ENCODE measurements at places on chromosomes 5 and 9.

- DNase-seq, result peak; percentile 39
Measured at GRCh38 chr5:54905942-54906537, 79.4 kb downstream of the ESM1 start.

GRCh38 chr5:168908207-168908606 is 329.0 kb upstream of the PANK3 start:
- no peak for DNase-seq

GRCh38 chr5:57817001-57817453 is 334.4 kb upstream of the ACTBL2 start:
- peak; percentile 28 for DNase-seq

DNA sequence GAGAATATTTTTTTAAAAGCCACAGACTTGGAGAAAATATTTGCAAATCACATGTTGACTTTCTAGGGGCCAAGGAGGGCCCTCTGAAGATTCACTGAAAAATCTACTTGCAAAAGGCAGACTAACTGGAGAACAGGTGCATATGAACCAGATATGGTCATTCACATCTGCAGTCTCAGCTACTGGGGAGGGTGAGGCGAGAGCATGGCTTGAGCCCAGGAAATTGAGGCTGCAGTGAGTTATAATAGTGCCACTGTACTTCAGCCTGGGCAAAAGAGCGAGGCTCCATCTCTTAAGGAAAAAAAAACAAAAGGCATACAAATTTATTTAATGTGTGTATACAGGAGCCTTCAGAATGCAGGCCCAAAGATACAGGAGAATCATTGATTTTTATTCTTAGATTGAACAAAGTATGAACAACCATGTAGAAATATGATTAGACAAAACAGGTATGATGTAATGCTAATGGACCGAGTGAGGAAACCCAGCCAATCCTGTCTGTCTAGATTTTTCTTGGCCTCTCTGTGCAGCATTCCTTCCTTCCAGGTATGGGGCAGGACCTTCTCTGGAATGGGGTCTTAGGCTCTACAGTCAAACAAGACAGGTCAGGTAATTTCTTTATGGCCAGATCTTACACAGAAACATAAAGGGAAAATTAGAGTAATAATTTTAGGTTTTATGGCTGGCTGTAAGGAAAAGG is 15.3 kb upstream of the SLC27A6 start:
- DNase-seq, result no peak

- DNase-seq, result no peak
Measured at GRCh38 chr5:137997726-137998213, 35.1 kb downstream of the FAM13B start.

GRCh38 chr5:2569176-2569575 is 182.3 kb downstream of the IRX2 start:
- DNase-seq, result no peak

GRCh38 chr9:127185181-127185580 is 62.7 kb upstream of the ANGPTL2 start:
- no peak for DNase-seq

DNA sequence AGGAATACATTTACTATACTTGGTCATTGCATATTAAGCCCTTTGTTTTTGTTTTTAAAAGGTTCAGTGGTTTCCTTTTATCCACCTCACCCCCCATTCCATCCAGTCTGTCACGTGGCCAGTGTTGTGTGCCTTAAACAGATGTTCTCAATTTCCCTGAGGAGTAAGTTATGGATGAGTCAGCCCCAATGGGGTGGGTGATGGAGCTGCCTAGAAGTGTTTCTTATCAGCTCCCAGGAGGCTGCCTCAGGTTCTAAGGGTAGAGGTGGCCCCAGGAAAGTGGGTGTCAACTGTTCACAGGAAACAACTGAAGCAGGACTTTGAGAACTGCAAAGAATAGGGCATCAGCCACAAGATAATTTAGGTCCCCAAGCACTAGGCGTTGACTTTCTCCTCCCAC is 41.1 kb downstream of the ACTBL2 start:
- no peak for DNase-seq

DNA sequence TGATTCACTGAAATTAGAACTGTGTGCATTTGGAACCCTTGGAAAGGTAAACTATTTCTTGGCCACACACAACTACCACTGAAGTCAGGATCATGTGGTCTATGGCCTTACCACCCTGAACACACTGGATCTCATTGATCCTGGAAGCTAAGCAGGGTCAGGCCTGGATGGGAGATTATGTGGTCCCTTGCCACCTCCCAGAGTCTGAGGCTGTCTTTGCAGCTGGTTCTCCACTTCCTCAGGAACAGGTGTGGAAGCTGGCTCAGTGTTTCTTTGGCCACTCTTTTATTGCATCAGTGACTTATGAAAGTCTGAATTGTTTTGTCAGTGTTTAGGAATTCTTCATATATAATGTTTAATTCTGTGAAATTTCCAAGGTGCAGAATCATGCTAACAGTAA is 89.2 kb downstream of the TEK start:
- no peak for DNase-seq

- no peak for DNase-seq
Measured at GRCh38 chr9:25913806-25914205, 235.6 kb upstream of the TUSC1 start.

DNA sequence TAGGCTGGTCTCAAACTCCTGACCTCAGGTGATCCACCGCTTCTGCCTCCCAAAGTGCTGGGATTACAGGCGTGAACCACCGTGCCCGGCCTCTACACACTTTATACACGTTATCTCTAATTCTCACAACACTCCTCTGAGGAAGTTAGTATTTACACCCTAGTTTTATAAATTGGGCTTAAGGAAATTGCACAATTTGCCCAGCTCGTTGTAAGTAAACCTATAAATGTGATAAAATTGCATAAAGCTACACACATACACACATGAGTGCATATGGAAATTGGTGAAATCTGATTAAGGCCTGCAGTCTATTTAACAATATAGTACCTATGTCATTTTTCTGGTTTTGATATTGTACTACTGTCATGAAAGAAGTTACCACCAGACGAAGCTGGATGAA is 4.4 kb upstream of the SLC4A9 start:
- no peak for DNase-seq

GRCh38 chr9:33220681-33221567 is 19.0 kb upstream of the SPINK4 start:
- no peak for DNase-seq

DNA sequence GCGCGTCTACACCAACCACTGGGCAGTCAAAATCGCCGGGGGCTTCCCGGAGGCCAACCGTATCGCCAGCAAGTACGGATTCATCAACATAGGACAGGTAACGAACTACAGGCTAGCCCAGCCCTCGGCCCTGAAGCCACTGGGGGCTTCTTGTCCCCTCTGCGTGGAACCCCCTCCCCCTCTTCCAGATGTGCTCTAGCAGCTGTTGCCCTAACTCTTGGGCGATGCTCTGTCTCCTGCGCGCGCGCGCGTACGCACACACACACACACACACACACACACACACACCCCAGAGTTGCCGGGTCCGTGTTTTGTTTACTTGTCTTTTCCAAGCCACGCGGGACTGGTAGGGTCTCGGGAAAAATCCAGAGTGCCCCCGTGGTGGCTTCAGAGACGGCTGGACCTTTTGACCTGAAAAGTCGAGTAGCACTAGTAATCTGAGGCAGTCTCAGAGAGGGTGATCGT is 836 bp downstream of the PCSK5 start:
- no peak for DNase-seq

- DNase-seq, result no peak
Measured at GRCh38 chr9:20378851-20379250, 243.4 kb downstream of the MLLT3 start.

DNA sequence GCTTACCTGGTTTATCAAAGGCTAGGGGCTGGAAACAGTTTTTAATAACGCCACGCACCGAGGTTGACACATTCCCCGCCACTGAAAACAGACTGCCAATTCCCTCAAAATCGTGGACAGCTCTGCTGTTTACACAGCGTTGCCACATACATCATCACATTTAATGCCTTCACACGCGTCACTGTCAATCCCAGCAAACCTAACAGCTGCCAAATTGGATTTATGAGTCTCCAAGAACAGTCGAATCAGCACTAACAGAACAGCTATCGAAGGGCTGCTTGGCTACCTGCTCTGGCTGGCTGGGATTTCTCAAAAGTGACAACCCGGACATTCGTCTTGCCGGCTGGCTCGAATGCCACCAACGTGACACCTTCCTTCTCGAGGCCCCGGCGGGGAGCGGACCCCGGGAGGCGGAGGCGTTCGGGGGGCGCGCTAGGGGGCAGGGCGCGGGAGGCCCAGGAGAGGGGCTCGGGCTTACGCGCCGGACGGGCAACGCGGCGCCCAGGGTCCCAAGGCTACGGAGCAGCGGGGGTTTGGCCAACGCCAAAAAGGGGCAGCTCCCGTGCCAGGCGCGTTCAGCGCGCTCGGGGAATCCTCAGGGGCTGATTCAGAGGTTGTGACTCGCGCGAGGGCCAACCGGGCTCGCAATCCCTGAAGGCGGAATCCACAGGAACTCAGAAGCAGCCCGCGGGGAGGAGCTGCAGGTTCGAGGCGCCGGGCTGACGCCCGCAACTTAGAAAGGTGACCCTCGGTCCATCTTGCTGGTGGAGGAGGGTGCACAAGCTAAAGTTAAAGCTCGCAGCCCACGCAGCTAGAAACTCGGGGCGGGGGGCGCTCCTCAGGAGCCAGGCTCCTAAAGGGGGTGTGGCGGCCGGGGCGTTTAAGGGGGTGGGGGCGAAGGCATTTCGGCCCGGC is 1.2 kb downstream of the CDC14B start:
- no peak for DNase-seq

DNA sequence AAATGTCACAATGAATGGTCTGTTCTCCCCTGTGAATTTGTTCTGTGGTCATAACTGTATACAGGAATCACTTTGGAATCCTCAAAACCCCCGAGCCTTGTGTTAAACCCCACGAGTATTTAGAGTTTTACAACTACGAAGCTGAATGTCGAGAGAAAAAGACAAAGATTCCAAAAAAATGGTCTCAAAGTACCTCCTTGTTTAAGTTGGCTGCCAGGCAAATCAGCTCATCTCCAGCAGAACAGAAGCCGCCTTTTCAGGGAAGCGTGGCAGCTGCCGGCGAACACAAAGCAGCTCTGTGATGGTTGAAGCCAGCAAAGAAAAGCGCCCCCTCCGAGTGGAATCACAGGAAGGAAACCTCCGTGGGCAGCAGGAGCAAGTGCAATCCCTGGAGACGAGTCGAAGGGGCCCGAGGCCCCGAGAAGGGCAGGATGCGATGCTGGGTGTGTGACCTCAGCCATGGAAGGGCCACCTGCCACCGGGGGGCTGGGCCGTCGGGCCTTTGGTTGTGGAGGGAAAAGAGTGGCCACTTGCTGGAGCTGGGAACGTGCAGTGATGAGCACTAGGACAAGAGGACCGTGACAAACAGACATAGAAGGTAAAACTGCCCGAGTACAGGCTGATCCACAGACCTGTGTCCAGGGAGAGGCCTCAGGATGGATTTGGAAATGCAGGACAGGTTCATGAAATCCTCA is 706.4 kb downstream of the SEMA5A start:
- DNase-seq, result no peak

DNA sequence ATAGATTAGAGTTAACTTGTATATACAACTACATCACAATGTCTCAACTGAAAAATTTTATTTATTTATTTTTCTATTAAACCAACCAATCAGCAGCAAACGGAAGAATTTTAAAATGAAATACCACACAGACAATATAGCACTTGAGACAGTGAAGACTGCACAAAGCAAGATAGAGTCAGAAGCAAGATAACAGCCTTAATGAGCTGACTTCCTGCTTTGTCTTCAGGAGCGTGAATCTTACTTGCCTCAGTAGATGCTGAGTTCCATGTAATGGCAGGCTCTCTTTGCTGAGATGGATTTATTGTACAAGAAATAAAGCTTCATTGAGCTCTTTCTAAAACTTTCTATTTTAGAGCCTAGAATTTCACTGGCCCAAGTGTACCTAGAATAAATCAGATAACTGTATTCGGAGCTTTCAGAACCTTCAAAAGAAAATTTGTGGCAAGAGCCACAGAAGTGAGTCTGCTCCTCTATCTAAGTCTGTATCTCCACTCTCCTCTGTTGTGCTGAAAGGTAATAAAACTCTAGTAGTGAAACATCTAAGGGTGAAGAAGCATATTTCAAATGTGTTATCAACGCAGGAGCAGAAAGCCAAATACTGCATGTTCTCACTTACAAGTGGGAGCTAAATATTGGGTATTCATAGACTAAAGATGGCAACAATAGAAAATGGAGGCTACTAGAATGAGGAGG is 83.3 kb upstream of the ANKRD55 start:
- DNase-seq, result no peak

DNA sequence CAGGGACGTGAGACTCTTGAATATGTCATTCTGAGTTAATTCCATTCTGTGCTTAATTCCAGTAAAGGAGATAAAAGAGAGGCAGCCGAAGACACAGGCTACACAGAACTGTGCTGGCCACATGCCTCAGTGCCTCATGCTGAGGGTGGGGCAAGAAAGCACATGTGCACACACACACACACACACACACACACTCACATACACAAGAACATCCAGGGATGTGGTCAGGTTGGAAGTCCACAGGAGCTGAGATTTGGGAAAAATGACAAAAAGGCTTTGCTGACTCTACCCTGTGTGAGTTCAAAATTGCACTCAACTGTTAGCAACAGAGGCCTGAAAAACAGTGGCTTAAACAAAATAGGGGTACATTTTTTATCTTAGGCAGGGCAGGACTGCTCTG is 40.5 kb downstream of the ALG2 start:
- no peak for DNase-seq

- DNase-seq, result no peak
Measured at GRCh38 chr9:99336531-99336930, 114.4 kb downstream of the SEC61B start.

DNA sequence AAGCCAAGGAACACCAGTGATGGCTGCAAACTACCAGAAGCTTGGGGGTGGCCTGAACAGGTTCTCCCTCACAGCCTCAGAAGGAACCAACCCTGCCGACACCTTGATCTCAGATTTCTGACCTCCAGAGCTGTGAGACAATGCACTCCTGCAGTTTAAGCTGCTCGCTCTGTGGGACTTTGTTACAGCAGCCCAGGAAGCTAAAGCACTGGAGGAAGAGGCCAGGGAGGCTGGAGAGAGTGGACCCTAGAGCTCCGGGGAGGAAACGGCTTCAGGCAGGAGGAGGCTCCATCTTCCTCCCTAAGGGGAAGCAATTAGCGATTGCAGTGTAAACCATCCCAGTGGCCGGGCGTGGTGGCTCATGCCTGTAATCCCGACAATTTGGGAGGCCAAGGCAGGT is 25.1 kb downstream of the BARX1 start:
- DNase-seq, result no peak

GRCh38 chr5:131984956-131985665 is 26.3 kb downstream of the ACSL6 start:
- no peak for DNase-seq

DNA sequence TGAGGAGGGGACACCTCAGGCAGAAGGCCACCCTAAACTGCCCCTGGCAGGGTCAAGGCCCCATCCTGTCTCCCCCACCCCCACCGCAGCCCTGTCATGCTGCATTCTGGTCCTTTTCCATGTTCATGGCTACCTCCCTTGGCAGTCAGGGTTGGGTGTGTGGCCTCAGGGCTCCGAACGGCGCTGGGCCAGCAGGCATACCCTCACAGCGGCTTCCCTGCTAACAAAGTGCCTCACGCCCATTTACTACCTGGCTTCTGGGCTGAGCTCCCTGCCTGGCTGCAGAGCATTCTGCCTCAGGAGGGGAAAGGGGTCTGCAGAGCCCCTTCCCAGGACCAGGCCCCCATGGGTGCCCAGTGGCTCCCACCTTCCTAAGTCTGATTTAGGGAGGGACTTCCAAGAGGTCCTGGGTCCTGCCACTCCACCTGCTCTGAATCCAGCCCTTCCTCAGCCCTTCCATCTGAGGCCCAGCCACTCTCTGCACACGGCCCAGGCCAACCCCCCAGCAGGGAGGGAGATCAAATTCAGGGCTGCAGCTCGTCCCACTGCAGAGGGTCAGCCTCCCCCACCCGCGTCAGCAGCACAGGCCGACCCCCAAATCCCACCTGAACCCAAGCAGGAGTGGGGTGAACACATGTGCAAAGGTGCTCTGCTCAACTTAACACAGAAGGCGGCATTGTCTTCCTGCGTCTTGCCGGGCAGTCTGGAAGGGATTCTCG is 115.9 kb upstream of the PHYKPL start:
- no peak for DNase-seq
